K562 (cell line): ENCODE measurements at places on chromosomes 13 and 19.
A peak's percentile ranks its signal among the peaks of the same experiment; 100 is the strongest.

GRCh38 chr19:40687525-40688016 is 2.9 kb downstream of the NUMBL start:
- DNase-seq: peak; percentile 78

- DNase-seq: peak; percentile 35
Observed at GRCh38 chr19:58218899-58219298, 9.8 kb upstream of the ZNF544 start.

DNA sequence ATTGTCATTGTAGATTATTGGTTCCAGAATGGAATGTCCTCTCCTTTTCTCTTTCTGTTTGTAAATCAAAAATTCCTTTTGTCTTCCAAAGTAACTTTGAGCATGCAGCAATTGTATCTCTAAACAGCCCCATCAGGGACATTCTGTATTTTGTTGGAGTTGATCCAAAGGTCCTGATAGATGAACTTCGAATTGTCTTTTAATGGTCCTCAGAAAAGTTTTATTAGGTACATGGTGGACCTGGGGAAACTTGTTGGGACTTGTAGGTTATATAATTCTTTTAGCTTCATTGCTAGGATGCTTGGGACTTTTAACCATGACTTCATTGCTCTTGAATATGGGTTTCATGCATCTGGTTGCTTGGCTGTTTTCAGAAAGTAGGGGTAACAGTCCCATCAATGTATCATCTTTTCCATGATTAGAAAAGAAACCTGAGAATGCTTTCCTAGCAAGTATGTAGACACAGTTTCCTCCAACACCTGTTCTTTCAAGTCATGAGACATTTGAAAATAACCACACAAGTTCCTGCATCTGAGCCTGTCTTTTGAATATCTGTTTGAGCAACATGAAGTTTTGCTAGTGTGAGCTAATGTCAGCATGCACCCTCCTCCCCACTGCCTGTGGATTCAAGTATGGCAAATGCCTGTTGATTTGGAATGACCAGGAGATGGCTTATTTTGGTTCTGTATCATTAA is 413.1 kb downstream of the KCNRG start:
- DNase-seq: no peak

- no peak for DNase-seq
Observed at GRCh38 chr13:20136781-20137703, 23.8 kb downstream of the GJA3 start.

GRCh38 chr19:33089010-33089409 is 8.0 kb downstream of the GPATCH1 start:
- DNase-seq: no peak
